Right renal pelvis (tissue), 4 donors: ENCODE measurements at places on chromosomes 7 and 10.

DNA sequence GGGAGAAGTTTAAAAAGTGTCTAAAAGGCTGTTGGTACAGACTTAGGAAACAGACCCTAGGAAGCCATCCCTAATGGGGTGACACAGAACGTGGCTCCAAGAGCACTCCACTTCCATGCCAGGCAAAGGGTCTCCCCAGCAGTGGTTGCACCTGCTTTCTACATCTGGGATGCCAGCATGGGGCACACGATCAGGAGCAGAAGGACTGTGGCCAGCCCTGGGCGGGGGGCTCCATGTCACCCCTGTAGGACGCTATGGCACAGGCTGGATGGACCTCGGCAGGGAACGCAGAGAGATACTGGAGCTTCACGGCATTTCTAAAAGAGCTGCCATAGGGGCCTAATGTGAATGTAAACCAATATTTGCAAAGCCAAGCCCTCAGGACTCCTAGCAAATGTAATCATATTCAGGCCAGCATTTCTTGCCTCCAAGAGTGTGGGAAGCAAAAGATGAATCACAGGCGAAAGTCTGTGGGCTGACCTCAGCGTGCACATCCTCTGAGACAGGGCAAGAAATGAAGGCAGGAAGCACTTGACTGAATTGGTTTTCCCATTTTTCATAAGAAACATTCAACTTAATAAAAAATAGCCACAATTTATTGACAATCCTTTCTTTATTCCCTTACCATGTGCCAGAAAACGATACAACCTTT is 93.9 kb downstream of the ATXN7L1 start:
- no peak for DNase-seq

DNA sequence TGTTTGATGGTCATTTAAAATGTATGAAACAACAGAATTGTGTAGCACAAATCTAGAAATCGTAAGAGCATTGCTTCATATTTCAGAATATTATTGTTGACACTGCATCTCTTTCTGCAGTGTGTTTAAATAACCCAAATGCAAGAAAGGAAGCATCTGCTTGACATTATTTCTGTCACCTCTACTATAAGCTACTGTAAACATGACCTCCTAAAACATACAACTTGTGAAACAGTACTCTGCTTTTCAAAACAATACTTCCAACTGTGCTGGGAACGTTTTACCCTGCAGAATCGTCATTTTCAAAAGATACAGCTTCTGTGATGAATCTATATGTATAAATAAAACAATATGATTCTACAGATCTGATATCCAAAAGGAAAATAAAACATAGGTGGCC is 82.0 kb downstream of the RNF133 start:
- DNase-seq: no peak

- no peak for DNase-seq
Measured at GRCh38 chr7:120740348-120740747, 117.6 kb downstream of the TSPAN12 start.

DNA sequence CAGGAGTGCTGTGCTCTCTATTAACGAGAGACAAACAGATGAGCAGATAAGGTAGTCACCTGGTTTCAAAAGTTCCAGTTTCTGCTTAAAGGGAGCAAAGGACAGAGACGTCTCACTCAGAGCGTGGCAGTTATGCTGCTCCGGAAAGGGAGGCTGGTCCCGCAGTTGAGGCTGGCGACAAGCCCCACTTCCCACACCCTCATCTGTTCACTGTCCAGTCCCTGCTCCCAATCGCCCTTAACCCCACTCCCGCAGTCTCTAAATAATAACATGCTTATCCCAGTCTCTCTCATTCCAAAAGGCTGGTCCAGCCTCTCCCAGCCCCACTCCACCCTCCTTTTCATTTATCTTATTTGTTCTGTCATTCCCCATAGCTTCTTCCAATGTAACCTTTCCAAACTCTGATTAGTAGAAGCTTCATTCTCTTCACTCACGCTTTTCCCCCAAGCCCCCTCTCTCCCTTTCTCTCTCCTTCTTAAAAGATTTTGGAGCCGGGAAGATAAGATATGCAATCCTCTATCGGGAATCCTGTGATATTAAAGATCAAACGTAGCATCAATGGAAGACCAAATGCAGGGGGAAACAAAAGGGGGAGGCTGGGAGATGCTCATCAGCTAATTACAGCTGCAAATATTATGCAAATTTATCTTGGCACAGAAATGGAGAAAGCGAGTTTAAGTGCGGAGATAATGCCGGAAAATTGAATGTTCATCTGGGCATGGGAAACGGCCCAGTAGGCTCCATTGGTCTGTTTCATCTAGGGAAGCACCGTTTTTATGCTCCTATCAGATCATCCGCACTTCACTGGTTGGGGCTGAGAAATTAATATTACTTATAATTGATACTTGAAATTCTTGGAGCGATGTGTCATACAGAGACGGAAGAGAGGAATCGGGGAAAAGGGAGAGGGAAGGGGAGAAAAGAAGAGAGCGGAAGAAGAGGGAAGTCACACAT is 16.3 kb upstream of the GATA3 start:
- DNase-seq: no peak

- no peak for DNase-seq
Measured at GRCh38 chr10:79422178-79422892, 23.1 kb downstream of the ZCCHC24 start.

DNA sequence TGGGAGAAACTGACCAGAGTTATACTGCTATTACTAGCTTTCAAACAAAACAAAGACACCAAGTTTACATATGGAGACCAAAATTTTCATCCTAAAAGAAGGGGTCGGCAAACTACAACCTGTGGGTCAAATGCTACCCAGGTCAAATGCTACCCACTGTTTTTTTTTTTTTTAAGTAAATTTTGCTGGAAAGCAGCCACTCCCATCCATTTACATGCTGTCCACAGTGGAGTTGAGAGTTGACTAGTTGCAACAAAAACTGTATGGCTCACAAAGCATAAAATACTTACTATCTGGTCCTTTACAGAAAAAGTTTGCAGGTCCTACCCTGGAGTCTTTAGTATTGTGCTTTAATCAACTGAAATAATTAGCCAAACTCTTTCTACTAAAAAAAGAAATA is 91.4 kb downstream of the SIRT1 start:
- no peak for DNase-seq

- no peak for DNase-seq
Measured at GRCh38 chr10:8066124-8066523, 11.6 kb downstream of the GATA3 start.

DNA sequence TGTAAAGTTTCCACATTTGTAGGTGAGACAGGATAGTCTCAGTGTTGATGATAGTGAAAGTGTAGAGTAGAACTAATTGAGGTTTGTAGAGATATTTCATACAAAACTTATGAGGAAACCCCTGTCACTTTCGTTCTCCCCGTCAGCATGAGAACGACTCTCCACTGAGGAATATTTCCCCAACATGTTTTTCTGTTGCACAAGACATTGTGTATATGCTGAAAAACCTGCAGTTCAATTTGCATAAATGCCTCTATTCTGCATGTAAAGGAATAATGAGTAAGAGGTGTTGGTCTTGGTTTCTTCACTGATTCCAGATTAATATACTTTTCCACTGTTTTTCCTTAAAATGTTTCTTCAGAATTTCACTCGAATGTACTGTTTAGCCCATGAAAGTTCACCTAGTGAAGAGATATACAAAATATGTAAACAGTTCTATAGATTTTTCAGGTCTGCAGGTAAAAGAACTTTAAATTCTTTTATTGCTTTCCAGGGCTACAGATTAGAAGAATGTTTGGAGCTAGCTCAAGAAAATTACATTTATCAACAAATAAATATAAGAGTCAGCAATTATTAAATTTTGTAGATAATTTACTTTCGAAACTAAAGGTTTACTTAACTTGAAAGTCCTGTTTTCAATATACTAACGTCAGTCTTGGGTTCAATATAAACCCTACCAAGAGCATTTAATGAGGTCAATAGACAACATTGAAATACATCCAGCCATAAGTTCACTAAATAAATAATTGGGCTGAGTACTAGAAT is 37.2 kb downstream of the HEPACAM2 start:
- no peak for DNase-seq

DNA sequence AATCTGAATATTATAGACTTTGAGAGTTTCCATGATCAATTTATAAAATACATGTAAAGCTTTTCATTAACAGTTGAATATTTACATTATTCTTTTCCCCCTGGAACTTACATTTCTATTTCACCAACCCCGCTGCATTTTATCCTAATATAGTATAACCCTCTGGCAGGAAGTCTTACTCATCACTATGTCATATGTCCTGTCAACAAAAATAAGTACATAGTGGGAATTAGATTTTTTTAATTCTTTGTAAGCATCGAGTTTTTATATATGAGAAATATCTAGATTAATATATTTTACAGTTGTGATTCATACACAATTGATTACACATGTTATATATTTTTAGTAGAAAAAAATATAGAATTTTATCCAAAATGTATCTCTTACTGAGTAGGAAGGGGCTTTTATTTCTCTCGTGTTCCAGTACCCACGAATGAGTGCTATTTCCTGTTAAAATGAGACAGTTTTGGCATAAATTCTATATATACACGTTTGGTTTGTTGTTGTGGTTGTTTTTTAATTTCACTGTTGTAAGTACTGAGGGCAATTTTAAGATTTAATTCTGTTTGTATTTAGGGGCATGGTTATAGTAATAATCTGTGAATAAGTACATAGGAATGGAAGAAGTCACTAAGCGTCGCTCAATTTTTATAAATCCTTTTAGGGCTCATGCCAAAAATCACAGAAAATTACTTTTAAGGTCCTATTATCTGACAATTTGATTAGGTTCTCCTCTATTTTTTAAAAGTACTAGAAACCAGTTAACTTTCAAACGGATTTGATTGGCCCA is 87.1 kb downstream of the HECW1 start:
- no peak for DNase-seq

- DNase-seq: no peak
Measured at GRCh38 chr10:61487506-61487905, 34.3 kb upstream of the TMEM26 start.

DNA sequence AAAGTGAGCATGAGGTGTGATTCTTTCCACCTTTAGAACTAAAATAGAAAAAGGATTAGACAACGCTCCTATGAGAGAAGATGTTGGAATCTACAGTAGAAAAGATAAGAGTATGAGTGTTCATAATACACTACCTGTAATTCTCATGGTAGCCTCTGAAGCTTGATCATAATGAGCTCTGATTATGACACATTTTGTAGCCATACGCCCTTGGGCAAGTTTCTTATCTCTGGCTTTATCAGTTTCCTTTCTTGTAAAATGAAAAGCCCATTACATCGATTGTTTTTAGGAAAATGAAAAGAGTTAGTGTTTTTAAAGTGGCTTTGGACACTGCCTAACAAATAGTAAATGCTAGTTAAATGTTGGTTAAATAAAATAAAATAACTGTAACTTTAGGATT is 22.4 kb upstream of the PRSS58 start:
- no peak for DNase-seq

GRCh38 chr10:29691564-29692072 is 56.8 kb upstream of the SVIL start:
- no peak for DNase-seq

DNA sequence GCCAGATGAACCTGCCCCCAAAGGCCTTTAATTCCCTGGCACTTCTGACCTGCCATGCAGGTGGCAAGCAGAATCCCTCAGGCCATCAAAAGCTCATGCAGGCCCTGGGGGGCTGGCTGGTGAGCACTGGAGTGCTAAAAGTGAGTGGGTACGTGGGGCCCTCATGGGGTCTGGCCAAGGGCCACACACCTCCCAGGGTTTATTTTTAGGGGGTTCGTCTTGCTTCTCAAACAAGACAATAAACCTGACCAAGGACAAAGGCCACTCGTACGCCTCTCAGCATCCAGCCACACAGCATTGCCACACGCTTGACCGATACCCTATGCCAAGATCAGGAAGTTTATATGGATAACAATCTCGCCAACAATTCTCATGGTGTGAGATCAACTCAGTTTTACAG is 33.1 kb upstream of the DOCK1 start:
- DNase-seq: no peak

DNA sequence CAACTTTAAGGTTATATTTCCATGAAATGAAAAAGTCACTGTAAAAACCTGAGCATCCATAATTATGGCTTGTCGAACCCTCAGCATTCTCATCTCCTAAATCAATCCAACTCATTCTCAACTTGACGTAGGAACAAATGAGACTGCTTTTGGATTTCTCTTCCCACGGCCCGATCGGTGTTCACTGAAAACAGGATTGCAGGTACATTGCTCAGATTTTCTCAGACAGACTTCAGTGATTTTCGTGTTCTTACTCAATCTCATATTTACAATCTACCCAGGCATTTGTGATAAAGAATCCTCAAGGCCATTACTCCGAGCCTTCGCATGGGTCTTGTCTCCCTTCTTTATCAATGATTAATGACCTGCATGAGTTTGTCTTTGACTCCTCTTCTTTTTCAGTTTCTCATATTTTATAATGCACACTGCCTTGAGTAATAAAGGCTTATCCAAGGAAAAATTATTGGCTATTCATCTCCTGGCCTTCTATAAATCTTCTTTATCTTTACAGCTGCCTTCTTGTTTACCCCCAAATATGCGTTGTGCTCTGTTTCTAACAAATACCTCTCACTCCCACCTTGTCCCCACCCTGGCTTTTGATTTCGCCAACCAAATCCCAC is 90.4 kb upstream of the MYO3A start:
- no peak for DNase-seq

GRCh38 chr10:81847675-81848074 is 27.3 kb upstream of the NRG3 start:
- DNase-seq: no peak
